ENCODE measurements at places on chromosomes 16 and 17. TPM values are rescaled to one million over a fixed set of nuclear protein-coding genes. Genes with fewer than 3 reads are reported as not detected.

Gene DNASE1L2
- total RNA-seq, result 0.87 TPM

Gene PARD6A
- total RNA-seq, result 4.0 TPM

Gene CD79B
- total RNA-seq, result 0.12 TPM

Gene TP53TG3F
- total RNA-seq, result not detected

Gene ABCC6
- 0.37 TPM for total RNA-seq

Gene LMF1
- total RNA-seq, result 21.9 TPM

Gene KRT31
- total RNA-seq, result not detected

Gene SHMT1
- 18.9 TPM for total RNA-seq

Data from uterine smooth muscle cell (primary cell).